ENCODE measurements at places on chromosomes 6 and 20. TPM values are rescaled to one million over a fixed set of nuclear protein-coding genes. Genes with fewer than 3 reads are reported as not detected.

GRCh38 chr6:76701610-76702009 is 629.1 kb upstream of the IMPG1 start:
- DNase-seq: no peak

DNA sequence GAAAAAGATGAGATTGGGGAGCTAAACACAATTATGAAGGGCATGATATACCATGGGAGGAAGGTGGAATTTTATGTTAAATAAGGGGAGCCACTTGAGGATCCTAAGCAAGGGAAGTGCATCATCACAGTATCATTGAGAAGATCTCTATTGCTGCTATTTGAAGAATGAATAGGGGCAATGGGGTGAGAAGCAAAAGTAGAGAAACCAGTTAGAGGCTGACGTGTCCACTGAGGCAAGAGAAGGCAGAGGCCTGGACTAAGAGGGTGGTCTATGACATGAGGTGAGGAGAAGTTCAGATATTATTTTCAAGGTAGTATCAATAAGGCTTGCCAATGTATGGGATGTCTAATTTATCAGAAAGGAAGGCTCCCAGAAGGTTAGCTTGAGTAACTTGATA is 111.6 kb downstream of the TENT5A start:
- no peak for DNase-seq

HCK gene
- 5.5 TPM for polyA plus RNA-seq

- no peak for DNase-seq
These were observed 60.4 kb downstream of the SCAND1 start for GRCh38 chr20:35893942-35894341.

CLIC1 gene
- polyA plus RNA-seq: 265 TPM

DNA sequence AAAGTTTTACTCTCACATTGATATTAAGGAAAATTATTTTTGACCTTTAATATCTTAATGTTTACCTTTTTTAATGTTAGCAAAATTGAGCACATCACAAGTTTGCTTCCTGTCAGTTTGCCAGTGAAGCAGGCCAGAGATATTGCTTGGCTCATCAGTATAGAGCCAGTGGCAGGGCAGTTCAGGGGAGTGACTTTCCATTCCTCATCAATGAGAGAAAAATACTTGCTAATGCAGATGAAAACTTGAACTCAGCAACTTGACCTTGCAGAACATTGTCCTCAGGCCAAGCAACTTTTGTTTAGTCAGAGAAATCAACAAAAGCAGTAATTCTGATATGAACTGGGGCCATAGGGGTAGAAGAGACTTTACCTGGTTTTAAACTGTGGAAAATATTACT is 6.9 kb downstream of the TAB2 start:
- no peak for DNase-seq

GRCh38 chr6:40349901-40350746 is 237.0 kb downstream of the LRFN2 start:
- DNase-seq: no peak

DNA sequence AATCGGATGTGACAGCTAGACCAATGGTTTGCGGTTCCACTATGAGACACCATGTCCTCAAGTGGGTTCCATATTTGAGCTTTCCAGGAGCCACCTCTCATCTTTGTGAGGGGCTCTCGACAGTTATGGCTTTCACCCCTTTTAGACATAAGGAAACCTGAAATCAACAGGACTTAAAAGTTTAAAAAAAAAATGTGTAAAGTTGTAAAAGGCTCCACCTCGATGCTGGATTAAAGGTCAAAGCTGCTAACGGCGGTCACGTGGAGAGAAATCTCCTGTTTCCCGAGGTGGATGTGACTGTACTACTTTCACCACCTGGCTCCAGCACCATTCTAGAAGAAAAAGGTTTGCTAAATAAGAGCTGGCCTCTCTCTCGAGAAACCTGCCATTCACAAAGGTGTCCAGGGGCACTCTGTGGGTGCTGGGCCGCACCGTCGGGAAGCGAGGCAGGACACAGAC is 542 bp downstream of the ATP5F1E start:
- DNase-seq: no peak

BIRC7 gene
- polyA plus RNA-seq: not detected

MMP24 gene
- polyA plus RNA-seq: 1.6 TPM

- DNase-seq: no peak
These were observed 12.1 kb downstream of the TFAP2A start for GRCh38 chr6:10402648-10403311.

DNA sequence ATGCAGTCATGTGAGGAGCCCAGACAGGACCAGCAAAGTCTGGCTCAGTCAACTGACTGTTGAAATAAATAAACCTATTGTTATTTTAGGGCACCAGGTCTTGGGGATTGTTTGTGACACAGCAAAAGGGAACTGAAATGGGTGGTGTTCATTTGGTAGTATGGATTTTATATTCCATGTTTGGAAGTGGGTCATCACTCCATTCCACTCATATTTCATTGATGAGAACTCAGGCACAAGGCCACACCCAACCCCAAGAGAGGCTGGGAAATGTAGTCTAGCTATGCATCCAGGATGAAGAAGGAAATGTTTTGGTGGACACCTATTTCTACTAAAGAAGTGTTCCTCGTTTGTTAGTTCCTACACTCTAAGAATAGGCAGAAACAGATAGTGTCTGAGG is 64.9 kb upstream of the BTBD3 start:
- no peak for DNase-seq

ZC2HC1B gene
- not detected for polyA plus RNA-seq

GRCh38 chr20:46573788-46574584 is 23.5 kb upstream of the OCSTAMP start:
- DNase-seq: no peak

MDFI gene
- polyA plus RNA-seq: 110 TPM

DNA sequence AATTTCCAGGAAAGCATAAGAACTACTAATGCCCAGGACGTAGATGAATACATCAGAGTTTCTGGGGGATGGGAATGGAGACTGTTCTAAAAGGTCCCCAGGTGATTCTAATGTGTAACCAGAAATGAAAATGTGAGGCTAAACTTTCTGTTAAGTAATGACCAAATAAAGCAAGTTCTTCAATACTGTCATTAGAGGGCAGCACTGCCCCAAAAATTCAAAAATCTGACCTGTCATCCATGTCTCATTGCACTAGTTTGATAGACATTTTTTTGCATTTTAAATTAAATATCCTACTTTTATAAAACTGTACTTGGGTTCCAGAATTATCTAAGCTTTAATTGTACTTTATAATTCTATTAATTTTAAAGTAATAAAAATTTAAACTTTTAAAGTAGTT is 94.9 kb downstream of the RFX6 start:
- peak; percentile 23 for DNase-seq

BPIFB2 gene
- not detected for polyA plus RNA-seq

- no peak for DNase-seq
These were observed 3.4 kb upstream of the DUSP22 start for GRCh38 chr6:288866-289265.

GRCh38 chr6:63864061-63864460 is 228.5 kb downstream of the PHF3 start:
- no peak for DNase-seq

TGM2 gene
- polyA plus RNA-seq: 125 TPM

CALHM4 gene
- polyA plus RNA-seq: 0.13 TPM

DAAM2 gene
- 33.9 TPM for polyA plus RNA-seq

DNA sequence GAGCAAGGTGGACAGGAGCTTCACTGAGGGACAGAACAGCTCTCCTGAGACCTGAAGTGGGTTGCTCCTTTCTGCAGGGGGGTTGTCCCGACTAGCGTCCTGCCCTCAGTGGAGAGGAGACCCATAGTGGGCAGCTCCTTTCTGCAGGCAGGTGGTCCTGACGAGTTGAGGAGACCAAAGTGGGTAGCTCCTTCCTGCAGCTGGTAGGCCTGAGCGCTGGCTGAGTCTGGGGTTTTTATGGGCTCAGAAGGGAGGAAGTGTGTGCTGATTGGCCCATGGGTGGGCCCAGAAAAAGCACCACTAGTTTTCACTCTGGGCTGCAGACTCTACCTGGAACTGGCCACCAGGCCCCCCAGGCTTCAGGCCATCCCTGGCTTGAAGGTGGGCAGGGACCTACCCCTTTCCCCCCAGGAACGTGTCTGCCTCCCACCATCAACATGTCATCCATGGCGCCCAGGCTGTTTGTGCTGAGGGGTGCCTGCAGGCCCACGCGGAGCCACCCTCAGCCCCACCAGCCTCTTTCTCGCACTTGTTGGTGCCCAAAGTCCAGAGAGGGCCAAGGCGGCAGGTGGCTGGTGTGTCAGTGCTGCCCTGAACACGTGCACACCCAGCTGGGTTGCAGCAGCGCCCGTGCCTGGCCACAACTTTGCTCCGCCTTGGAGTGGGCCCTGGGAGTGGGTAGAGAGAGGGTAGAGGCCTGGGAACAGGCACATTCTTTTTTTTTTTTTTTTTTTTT is 1.6 kb upstream of the DEK start:
- DNase-seq: no peak

MOXD1 gene
- 73.2 TPM for polyA plus RNA-seq

XKR7 gene
- polyA plus RNA-seq: 0.12 TPM

DNA sequence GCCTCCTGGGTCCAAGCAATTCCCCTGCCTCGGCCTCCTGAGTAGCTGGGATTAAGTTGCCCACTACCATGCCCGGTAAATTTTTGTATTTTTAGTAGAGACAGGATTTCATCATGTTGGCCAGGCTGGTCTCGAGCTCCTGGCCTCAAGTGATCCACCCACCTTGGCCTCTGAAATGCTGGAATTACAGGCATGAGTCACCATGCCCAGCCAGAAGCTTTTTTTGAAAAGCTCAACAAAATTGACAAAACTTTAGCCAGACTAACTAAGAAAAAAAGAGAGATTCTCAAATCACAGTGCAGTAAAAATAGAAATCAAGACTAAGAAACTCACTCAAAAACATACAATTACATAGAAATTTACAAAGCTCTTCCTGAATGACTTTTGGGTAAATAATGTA is 420.6 kb downstream of the COL12A1 start:
- no peak for DNase-seq

- DNase-seq: no peak
These were observed 1.9 kb downstream of the TGM2 start for GRCh38 chr20:38162878-38163875.

- no peak for DNase-seq
These were observed 147.2 kb downstream of the SYCP2 start for GRCh38 chr20:59785986-59786795.

- DNase-seq: no peak
These were observed 65.1 kb upstream of the CDH4 start for GRCh38 chr20:61186771-61187472.

NKX2-4 gene
- not detected for polyA plus RNA-seq

Data from right lung (tissue), 10 donors.